ENCODE measurements at places on chromosomes 11 and 22.
A peak's percentile ranks its signal among the peaks of the same experiment; 100 is the strongest.

DNA sequence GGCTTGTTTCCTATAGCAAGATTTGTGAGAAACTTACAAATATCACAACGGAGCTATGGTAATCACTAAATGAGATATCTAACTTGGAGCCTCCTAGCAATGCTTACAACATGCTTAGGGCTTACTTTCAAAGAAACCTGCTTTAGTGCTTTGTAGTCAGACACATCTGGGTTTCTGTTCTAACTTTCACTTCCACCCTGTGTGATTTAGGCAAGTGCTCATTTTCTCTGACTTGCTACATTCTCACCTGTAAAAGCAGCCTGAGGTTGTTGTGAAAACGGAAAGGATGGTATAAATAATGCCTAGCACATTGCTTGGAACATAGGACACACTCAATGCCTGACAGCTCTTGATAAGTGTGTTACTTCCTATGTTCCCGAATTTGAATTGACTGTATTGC is 45.6 kb downstream of the LRRC4C start:
- DNase-seq: no peak

DNA sequence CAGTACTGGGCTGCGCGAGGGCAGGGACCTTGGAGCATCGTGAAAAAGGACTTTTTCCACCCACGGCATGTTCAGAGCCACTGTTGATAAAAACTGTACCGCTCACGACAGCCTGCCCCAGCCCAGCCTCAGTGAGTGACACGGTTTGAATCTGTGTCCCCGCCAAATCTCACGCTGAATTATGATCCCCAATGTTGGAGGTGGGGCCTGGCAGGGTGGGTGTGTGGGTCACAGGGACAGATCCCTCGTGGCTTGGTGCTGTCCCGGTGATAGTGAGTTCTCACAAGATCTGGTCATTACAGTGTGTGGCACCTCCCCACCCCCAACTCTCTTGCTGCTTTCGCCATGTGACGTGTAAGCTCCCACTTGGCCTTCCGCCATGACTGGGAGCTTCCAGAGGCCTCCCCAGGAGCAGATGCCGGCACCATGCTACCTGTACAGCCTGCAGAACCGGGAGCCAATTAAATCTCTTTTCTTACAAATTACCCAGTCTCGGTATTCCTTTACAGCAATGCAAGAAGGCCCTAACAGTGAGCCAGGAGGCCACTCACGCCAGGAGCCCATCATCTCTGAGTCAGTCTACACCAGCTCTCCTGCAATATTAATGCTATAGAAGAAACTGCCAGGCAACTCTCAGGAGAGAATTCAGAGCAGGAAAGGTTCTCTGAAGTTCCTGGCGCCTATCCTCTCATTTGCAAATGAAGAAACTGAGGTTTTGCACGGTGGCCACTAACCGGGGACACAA is 1.3 kb downstream of the TOLLIP start:
- DNase-seq: no peak

DNA sequence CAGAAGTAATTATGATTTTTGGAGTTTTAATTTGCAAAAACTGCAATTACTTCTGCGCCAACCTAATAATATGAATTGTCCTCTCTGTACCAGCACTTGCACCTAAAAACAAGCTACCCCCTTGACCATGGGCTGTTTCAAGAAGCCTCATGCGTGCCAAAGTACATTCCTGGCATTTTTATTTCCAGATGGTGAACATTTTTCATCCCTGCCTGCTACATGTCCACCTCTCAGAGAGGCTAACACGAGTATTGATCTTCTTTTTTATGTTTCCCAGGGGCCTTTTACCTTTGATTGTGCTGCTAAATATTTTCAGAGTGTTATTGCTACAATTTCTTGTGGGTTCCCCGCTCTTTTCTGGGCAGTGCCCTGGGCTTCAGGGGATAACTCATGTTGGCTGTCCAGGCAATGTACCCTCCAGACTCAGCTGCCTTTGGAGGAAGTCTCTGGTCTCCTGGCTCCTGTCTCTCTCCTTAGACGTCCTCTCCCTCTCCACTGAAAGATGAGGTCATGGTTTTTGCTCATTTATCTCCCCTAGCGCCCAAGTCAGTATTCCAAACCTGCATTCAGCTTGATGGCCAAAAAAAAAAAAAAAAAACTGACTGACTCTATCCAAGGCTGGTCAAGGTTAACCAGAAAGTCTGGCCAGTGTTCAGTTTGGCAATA is 86.2 kb upstream of the ASPHD2 start:
- DNase-seq: no peak

- DNase-seq: no peak
Observed at GRCh38 chr11:109229682-109230081, 192.3 kb upstream of the C11orf87 start.

DNA sequence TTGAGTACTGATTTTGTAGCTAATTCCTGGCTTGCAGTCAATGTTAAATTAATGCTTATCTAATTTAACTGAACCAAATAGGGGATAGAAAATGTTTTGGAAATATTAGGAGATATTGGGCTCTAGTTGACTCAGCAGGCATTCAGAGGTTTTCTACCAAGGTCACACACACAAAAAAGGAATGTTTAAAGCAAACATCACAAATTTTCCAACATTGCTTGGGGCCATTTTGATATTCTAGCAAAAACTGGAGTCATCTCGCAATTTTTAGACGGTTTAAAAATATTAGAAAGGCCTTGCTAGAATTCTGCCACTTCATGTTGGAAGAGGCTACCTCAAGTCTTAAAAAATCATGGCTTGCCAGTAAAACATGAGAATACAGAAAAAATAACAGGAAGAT is 2082.1 kb upstream of the RAG2 start:
- peak; percentile 8 for DNase-seq

DNA sequence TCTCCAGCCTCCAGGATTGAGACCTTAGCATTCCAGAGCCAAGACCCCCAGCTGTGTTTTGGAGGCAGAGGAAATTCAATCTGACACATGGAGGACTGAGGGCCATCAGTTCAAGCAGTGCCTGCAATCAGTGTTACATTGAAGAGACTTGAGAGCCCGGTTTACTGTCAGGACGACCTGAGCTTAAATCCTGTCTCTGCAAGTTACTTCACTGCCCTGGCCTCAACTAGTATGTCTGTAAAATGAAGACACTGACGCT is 35.1 kb downstream of the TRIM29 start:
- DNase-seq: no peak
